ENCODE measurements at places on chromosomes 3 and 15. TPM values are rescaled to one million over a fixed set of nuclear protein-coding genes. Genes with fewer than 3 reads are reported as not detected.

ZBTB47 gene
- 3.5 TPM for polyA plus RNA-seq

SLC28A1 gene
- polyA plus RNA-seq = 0.08 TPM

ADPRH gene
- 1.3 TPM for polyA plus RNA-seq

ANKUB1 gene
- polyA plus RNA-seq = not detected
